Activated T-helper 1 cell treated with anti-CD3 and anti-CD28 coated beads, Interleukin-2, amount 50 U/mL, for 16 hours (primary cell): ENCODE measurements at places on chromosomes 5 and 9.

DNA sequence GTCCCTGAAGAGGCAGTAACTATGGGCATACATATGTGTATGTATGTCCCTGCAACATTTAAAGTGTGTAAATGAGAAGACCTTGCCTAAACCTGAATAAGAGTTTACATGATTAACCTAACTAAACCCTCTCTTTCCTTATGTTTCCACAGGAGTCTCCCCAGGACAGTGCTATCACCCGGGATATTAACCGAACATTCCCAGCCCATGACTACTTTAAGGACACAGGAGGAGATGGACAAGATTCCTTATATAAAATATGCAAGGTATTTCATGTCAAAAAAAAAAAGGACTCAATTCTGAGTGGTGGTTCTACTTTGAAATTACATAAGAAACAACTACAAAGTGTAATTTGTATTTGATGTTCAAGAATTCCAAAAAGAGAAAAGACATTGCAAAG lies 31.7 kb downstream of the GPR21 start:
- no peak for DNase-seq

DNA sequence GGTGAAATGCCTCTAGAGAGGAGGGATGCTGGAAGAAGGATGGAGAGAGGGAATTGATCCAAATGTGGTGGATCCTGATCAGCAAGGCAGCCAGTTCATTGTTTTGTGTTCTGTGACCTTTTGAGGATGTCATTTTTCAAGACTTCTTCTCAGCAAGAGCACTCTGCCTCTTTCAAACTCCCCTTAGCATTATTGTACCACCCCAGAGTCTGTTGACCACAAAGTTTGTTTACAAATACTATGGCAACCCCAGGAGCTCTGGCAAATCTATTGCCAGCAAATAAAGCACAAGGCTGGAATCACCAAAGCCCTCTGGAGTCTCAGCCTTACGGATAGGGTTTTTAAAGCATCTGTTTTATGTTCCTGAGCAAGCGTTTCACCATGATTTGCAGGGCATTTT lies 76.2 kb upstream of the SLC1A3 start:
- no peak for DNase-seq

GRCh38 chr5:163846512-163846911 lies 341.1 kb downstream of the MAT2B start:
- no peak for DNase-seq

DNA sequence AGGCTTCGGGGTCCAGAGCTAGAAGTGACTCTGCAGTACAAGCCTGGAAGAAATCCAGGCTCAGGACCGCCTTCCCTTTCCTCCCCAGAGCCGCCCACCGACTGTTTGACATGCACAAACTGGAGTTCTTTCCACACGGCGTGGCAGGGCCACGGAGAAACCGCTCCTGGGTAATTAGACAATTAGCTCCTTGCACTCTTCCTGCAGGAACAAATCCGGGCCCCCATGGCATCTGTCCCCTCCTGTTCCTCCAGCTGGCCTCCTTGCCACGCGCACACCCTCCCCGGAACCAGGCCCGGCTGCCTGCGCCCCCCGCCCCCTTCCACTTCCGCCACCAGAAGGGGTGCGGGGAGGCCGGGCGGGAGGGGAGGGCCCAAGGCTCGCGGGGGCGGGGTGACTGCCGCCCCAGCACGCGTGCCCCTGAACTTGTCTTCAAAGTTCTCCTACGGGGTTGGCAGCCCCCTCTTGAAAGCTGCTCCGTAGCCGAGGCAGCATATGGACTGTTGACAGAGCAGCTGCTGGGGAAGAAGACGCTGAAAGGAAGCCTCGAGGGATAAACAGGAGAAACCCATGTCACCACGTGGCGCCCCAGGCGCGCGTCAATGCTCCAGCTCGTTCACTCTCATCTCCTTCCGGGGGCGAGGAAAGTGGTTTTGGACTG lies 74.3 kb downstream of the SEC61B start:
- no peak for DNase-seq

DNA sequence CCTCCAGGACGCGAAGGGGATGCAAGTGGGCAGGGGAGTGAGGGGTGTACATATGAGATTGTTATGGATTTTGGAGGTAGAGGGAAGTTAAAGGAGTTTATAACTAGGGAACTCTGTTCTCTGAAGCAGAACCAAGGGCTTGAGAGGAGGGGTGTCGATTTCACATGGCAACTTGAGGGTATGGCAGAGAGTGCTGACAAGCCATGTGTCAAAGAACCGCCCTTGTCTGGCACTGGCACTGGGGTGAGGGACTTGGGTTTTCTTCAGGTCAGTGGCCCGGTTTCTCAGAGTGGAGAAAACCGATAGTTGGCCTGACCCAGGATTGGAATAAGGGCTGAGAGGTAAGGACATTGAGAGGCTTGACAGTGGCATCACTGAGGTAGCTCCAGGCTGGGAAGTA lies 47.7 kb upstream of the TESK1 start:
- DNase-seq, result no peak

- DNase-seq, result no peak
These were observed 855.2 kb downstream of the TLE4 start for GRCh38 chr9:80426992-80427391.

DNA sequence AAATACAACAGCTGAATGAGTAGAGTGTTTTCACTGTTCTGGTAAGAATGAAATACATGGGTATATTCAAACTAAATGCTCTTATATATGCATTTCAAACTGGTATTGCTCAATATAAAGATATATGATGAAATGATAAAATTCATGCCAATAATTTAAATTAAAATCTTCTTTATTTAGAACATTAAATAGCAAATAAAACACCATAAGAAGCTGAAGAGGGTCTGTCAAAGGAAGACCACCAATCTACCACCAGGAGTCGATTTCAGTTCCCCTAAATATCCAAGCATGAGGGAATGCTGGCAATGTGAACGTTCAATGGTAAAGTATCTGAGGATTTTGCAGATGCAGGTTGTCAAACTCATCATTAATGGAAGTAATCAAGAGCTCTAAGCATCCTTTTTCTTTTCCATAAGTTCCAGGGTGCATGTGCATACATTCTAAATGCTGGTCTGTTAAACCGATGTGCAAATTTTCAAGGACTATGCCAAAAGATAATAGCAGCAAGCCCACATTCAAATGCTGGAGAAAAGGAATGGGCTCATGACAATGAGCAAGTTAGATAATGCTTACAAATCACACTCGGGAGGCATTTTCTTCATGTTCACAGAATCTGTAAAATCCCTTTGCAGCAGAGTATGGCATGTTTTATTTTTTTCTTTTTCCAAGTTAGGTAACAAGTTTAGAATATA lies 118.8 kb upstream of the MTAP start:
- DNase-seq, result no peak

DNA sequence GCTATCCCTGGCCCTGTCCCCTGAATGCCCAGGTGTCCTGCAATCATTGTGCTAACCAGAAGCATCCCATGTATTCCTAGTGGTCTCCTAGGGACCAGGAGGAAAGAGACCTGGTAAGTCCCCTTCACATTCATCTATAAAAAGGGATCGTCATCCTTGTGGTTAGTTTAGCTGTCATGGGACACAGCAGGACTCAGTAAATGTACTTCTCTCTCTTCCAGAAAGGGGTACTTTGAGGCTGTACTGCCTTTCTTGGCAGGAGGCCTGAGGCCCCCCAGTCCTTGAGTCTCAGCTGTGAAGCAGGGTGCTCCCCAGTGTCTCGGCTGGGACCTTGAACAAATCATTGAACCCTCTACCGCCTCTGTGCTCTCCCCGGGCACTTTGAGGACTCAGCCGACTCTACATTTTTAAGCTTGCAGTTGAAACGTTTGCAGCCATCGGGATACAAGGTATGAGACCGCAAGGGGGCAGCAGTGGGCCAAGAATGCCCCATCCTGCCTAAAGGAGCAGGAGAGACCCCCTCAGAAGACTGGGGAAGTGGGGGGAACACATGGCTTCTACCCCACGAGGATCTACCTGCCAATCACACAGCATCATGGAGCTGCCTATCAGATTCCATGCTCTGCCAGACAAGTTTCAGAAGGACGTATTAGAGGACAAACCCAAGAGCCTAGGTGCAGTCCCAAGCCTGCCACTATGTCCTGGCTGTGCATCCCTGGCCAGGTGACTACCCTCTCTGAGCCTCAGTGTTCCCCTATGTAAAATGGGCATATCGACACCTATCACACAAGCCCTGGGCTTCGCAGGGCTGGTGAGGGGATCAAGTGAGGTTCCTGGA lies 2.4 kb upstream of the PHYKPL start:
- DNase-seq, result peak; percentile 58

GRCh38 chr5:168137265-168137664 lies 154.2 kb upstream of the WWC1 start:
- no peak for DNase-seq

- no peak for DNase-seq
These were observed 1.7 kb upstream of the SLC34A1 start for GRCh38 chr5:177382423-177383029.

- DNase-seq, result no peak
These were observed 195.9 kb downstream of the SLIT3 start for GRCh38 chr5:169104937-169105494.

DNA sequence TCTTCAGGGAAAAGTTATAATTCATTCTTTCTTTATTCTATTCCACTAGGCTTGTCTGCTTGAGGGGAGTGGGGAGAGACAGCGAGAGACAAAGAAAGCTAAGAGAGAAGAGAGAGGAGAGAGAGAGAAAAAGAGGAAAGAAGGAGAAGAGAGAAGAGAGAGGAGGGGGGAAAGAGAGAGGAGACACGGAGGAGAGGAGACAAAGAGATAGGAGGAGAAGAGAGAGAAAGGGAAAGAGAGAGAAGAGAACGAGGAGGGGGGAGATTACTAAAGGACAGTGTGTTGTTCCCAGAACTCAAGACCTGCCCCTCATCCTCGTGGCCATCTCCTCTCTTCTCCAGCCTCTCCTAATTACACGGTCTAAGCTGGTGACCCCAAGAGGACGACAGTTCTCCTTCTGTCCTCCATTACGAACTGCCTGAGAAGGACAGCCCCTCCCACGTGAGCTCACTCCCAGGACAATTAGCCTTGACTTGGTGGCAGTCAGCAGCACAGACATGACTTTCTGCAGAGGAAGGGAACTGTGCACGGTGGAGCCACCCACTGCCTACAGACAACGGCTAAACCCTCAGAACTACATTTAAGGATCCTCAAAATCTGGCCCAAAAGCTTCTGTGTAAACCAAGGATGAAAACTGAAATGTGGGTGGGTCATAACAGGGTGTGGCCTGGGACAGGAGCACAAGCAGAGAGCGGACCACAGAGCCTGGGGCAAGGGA lies 99.1 kb downstream of the COL23A1 start:
- no peak for DNase-seq
